ENCODE measurements at places on chromosomes 16 and 17.
A peak's percentile ranks its signal among the peaks of the same experiment; 100 is the strongest.

DNA sequence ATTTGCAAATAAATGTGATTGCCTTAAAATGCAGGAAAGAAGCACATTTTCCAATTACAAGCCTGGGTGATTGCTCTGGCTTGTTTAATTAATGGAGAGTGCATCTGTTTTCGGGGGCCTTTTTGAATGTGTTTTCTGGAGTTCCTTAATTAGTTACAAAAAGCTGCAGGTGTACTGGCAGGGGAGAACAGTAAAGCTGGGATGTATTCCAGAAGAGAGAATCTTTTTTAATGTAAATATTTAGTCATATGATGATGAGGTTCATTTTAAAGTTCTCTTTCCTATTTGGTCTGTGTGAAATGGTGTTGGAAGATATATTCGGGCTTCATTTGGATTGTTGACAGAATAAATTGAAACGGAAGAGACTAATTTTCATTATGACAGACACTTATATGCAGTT, 70.9 kb upstream of the N4BP1 start:
- no peak for DNase-seq

- no peak for DNase-seq
Measured at GRCh38 chr16:26365161-26365940, 673.6 kb downstream of the HS3ST4 start.

GRCh38 chr16:50509521-50510341, 38.5 kb upstream of the NKD1 start:
- no peak for DNase-seq

DNA sequence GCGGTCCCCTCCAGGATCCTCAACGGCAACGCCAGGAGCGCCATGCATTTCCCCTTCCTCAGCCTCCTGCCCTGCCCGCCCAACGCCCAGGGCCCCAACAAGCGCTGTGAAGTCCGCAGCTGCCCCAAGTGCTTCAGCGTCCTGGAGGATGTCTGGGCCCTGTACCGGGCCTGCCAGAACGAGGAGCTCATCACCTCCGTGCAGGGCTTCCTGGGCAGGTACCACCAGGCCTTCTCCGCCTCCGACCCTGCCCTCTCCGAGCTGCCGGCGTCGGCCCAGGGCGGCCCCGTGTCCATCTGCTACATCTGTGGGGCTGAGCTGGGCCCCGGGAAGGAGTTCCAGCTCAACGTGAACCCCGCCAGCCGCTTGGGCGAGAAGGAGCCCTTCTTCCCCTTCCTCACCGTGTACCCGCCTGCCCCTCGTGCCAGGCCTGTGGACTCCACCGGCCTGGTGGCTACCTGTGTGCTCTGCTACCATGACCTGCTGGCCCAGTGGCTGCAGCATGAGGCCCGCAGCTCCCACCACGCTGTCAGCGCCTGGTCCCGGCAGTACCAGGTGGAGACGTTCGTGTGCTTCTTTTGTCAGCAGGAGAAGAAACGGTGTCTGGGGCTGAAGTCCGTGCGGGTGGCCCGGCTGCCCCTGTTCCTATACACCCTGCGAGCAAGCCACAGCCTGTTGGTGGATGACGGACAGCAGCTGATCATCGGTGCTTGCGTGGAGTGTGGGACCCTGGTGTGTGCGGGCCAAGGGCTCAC, 58.9 kb upstream of the CIBAR2 start:
- DNase-seq = no peak

- peak; percentile 95 for DNase-seq
Measured at GRCh38 chr16:87581857-87582215, 20.5 kb upstream of the JPH3 start.

DNA sequence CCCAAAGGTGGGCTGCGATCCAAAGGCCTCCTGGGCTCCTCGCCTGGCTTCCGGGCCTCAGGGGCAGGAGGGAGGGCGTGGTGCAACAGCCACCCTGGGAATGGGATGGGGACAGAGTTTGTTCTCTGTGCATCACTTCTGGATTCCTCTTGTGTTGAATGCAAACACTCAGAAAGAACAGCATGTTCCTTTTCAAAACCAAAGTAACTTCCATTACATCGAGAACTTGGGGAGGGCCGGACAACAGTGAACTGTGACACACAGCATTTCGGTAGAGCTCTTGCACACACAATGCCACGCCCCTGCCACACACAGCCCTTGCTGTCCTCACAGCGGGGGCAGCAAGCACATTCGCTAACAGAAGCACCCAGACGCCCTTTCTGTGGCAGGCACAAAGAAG, 36.1 kb upstream of the FASN start:
- no peak for DNase-seq

DNA sequence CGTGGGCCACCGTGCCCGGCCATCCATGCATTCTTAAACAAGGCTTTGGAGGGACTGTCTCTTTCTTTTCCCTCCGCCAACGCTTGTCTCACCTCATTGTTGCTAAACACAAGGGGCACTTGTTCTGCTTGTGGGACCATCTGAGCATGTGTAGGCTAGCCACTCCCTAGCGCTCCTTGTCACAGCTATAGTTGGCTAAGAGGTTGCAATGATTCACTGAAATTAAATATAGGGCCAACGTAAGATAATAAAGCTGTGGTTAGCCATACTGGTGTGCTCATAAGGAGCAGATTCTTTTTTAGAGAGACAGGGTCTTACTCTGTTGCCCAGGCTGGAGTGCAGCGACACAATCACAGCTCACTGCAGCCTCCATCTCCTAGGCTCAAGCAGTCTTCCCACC, 41.2 kb downstream of the KIAA0513 start:
- no peak for DNase-seq

DNA sequence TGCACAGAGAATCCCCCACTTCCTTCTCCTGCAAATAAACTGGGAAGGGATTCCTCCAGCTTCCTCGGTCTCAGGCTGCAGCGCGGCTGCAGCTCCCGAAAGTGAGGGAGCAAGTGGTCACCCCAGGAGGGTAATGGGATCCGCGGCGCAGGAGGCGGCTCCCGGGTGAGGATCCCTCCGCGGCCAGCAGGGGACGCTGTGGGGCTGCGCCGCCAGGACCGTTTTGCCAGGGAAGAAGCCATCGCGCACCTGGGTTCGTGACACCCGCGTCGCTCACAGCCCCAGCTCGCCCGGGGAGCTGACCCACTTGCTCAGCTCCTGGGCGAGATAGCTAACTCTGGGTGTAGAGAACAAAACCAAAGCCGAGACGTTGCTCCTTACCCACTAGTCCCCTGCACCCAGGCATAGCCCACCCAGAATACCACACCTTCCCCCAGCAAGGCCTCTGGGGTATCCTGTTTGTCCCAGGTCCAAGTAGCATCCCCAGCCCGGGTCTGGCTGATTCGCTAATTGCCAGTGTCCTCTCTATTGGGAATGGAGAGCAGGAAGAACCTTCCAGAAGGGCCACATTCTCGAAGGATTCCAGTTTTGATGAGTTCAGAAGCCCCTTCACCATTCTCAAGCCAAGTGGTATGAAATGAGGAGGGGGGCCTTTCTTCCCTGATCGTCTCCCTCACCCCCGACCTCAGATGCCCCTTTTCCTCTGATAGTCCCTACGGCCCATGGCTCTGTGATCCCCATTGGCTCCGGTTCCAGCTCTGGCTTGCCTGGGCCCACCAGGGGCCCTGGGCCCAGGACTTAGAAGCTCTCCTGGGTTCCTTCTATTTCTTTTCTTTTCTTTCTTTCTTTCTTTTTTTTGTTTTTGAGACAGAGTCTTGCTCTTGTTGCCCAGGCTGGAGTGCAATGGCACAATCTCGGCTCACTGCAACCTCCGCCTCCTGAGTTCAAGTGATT, 14.1 kb downstream of the CYGB start:
- DNase-seq = peak; percentile 93

DNA sequence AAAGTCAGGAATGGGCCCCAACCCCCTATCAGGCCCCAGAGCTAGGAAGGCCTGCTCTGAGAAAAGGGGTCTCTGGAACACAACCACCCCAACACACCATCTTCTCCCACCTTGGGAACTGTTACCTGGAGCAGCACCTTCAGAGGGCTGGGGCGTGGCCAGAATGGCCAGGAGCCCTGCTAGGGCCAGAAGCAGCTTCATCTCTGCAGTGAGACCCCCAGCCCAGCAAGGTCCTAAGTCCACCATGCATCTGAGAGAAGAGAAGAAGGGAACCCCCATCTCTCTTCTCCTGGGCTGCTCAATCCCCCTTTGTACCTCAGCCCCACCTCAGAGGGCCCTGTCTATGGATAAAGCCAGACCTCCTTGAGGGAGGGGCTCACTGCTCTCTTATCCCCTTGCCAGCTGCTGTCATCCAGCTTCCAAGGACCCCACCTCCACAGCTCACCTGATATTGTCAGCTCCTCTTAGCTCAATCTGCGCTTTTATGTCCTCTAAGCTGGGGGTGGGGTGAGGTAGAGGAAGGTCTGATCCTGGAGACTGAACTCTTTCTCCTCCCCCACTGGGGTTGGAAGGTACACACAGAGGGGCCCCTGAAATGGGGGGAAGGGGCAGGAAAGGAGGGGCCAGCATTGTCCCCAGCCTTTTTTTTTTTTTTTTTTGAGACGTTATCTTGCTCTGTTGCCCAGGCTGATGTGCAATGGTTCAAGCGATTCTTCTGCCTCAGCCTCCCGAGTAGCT, at the start of gene MPO:
Gene MPO, minus strand, starts transcription at position 456 of the 738 bp plus-strand sequence. Its CDS starts 177 bp downstream, at position 279.
- no peak for DNase-seq

DNA sequence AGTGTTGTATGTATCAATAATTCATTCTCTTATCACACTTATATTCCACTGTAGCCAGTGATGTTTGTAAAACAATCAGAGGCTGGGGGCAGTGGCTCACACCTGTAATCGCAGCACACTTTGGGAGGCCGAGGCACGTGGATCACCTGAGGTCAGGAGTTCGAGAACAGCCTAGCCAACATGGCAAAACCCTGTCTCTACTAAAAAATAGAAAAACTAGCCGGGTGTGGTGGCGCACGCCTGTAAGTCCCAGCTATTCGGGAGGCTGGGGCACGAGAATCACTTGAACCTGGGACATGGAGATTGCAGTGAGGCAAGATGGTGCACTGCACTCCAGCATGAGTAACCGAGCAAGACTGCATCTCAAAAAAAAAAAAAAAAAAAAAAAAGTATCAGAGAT, 217.0 kb downstream of the CPPED1 start:
- no peak for DNase-seq

GRCh38 chr17:8935191-8935590, 30.3 kb downstream of the PIK3R5 start:
- DNase-seq = no peak

DNA sequence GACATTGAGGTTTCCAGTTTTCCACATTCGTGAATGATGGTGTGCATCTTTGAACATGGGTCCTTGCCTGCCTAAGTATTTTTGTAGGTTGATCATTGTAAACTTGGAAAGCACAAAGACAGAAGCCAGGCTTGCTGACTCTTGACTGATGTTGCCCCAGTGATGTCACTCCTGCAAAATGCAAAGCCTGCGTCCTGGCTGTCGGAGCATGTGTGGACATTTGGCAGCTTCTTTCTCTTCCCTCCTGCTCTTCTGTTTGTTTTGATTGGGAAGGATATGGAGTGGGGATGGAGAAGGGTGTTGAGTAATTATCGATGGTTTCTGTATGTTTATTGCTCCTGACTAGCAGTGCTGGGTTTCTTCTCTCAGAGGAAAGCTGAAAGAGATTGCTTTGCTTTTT, 3.2 kb downstream of the NDE1 start:
- DNase-seq = no peak

- no peak for DNase-seq
Measured at GRCh38 chr16:70692130-70692872, 6.4 kb upstream of the MTSS2 start.

GRCh38 chr16:59909262-59909661, 1175.1 kb upstream of the GOT2 start:
- DNase-seq = no peak

DNA sequence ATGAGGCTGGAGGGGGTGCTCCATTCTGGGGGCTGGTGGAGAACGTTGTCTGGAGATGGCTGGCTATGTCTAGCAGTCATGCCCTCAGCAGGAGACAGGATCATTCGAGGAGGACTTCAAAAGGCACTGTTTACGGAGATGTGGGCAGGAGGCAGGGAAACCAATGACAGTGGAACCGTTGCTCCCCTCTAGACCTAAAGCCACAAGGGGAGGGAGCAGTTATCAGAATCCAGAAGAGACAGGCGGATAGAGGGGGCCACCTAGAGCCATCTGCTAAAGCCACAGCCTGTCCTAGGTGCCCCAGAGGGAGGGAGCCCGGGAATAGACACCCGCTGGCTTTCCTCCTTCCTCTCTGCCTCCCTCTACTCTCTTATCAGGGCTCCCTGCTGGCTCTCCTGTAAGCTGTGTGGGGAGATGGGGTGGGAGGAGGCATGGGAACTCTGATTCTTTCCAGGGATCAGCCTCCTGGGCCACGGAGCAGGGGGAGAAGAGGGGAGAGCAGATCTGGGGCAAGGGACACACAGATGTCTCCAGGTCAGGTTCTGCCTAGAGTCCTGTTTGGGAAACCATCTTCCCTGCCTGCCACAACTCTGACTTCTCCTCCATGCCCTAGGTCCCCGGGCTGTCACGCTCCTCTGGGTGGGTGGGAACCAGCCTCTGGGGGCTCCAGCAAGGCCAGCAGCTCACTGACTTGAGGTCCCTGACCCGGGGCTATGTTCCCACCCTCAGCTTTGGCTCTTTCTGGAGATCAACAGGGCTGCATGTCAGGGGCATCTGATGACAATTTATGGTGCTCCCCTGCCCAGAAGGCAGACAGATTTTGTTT, 42.3 kb downstream of the IRX3 start:
- DNase-seq = no peak

DNA sequence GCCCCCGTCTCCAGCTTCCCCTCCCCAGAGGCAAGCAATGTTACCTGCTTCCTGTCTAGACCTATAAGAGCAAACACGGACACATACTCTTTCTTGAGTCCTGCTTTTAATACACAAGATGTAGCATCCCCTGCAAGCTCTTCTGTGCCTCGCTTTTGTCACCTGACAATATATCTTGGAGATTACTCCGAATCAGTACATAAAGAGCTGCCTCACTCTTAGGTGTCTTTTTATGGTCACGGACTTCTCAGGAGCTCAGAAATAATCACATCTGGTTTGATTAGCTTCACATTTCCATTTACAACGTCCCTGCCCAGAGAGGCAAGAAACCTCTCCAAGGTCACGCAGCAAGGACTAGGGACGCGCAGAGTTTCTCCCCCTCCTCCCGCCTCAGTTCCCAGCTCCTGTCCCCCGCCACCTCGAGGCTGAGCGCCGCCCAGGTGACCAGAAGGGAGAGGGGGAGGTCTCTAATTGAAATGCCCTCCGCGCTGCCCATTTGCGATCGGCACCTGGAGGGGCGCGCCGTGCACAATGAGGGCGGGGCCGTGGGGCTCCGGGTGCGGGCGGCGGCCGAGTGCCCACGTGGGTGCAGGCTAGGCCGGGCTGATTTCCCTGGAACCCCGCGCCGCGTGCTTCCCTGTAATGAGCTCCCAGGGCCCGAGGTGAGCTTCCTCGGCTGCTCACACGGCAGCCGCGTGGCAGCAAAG, 13.8 kb upstream of the SEZ6 start:
- no peak for DNase-seq

GRCh38 chr17:55852734-55853133, 101.9 kb downstream of the PCTP start:
- no peak for DNase-seq
